ENCODE measurements at places on chromosomes 7 and 10. TPM values are rescaled to one million over a fixed set of nuclear protein-coding genes. Genes with fewer than 3 reads are reported as not detected.

The AP4M1 gene
- 17.9 TPM for total RNA-seq

The CYP2C9 gene
- not detected for total RNA-seq

The PON1 gene
- total RNA-seq, result not detected

The LLCFC1 gene
- not detected for total RNA-seq

The NME8 gene
- not detected for total RNA-seq

The ZNF727 gene
- not detected for total RNA-seq

The TMEM243 gene
- 16.6 TPM for total RNA-seq

The TAS2R4 gene
- not detected for total RNA-seq
